ENCODE measurements at places on chromosomes 3 and 15. TPM values are rescaled to one million over a fixed set of nuclear protein-coding genes. Genes with fewer than 3 reads are reported as not detected.

- no peak overlapping the region for H3K27ac ChIP-seq
- H3K27me3 ChIP-seq = no peaks in the 10 kb centered on the region
- H3K36me3 ChIP-seq = no peaks in the 10 kb centered on the region
- no peak overlapping the region for H3K4me3 ChIP-seq
Measured at GRCh38 chr15:42152921-42153698, 3.3 kb downstream of the PLA2G4F start.

- H3K36me3 ChIP-seq = no peaks in the 10 kb centered on the region
- H3K27ac ChIP-seq = no peak overlapping the region
- H3K27me3 ChIP-seq = no peaks in the 10 kb centered on the region
- H3K4me3 ChIP-seq = no peak overlapping the region
Measured at GRCh38 chr15:91915576-91915975, 62.1 kb downstream of the SLCO3A1 start.

DNA sequence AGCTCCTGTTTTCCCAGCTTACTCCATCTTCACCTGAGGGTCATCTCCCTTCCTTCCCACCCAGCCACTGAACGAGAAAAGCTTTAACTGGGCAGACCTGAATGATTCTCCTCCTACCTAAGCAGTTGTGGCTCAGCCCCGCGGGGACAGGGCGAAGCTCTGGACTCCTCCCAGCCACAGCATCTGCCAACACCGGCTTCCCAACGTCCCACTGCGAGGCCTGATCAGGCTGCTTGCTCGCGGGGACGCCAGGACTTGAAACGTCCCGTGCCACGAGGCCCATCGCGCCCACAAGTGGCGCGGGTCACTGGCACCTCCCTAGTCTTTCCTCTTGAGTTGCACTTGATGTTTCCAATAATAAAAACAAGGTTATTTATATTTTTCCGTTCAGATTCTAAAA lies at the start of gene SPATA16:
Gene SPATA16, minus strand, starts transcription at position 250 of the 400 bp plus-strand sequence. CDS start 23,504 bp downstream, outside the sequence.
- H3K4me1 ChIP-seq = no peaks in the 10 kb centered on the region
- H3K27ac ChIP-seq = no peak within 1 kb of the TSS
- H3K4me3 ChIP-seq = no peak within 1 kb of the TSS
- no peaks in the 10 kb centered on the region for H3K27me3 ChIP-seq

DNA sequence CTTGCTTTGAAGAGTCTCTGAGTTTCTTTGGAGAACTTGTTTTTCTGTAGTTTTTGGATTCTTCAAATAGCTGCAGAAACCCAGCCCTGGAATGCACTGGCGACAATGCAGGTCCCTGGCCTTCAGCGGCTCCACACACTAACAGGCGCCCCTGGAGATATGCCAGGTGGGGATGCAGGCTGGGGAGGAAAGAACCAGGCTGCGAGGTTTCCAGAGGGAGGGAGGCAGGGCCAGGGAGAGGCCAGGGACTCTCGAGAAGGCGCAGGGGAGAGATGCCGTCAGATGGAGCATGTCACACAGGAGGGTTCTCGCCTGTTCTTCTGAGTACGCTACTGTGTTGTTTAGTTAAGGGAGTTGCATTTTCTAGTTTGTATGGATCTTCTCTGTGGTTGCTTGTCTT lies 283.1 kb downstream of the GABRG3 start:
- H3K4me1 ChIP-seq = no peaks in the 10 kb centered on the region
- H3K36me3 ChIP-seq = no peaks in the 10 kb centered on the region
- H3K27me3 ChIP-seq = no peaks in the 10 kb centered on the region
- no peak for DNase-seq

- no peaks in the 10 kb centered on the region for H3K27me3 ChIP-seq
- no peak overlapping the region for H3K27ac ChIP-seq
- H3K4me3 ChIP-seq = no peak overlapping the region
- no peak for DNase-seq
Measured at GRCh38 chr15:41778521-41778920, 4.2 kb downstream of the MAPKBP1 start.

DNA sequence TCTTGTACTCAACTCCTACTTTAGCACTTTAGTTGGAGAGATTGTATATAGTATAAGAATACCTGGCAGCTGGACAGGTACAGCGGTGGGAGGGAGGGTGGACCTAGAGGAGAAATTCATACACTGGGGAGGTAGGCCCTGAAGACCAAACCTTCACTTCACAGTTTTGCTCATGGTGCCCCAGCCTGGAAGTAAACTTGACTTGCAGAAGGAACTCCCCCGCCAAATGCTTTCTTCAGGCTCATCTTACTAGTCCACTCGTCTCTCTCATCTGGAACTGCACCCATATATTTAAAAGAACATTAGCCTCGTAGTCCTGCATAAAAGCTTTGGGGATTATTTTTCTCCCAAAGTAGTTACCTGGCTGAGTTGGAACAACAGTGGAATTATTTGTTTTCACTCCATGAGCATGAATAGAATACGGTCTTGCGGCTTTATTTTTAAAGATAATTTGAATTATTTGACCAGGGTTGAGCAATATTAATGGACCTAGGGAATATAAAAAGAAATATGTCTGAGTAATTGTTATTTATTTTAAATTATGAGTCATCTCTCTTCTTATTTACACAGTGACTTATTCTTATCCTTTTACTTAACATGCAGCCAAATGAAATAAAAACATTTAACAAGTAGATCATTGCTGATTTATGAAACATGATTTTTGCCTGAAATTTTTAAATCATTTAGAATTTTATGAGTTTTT lies 25.5 kb upstream of the CP start:
- no peak overlapping the region for H3K4me3 ChIP-seq
- no peaks in the 10 kb centered on the region for H3K36me3 ChIP-seq
- DNase-seq = no peak
- no peak overlapping the region for H3K27ac ChIP-seq

DNA sequence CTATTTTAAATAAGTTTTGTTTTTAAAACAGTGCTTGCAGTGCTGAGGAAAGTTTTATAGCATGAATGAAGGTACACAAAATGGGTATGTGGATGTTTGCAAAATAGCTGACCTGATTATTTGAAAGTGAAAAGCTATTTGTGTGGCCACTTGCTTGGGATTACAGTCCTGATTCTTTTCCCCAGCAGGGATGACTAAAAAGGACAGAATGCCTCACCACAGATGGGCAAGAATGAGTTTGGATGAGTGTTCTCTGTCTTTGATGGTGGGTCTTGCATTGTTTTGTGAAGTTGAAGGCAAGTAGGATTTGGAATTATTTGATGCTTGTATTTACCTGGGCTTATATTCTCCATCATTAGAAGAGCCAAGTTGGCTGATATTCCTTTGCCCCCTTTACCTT lies 48.8 kb upstream of the MEIS2 start:
- no peak overlapping the region for H3K27ac ChIP-seq
- H3K4me1 ChIP-seq = peaks cover 2% of the 10 kb centered on the region
- no peaks in the 10 kb centered on the region for H3K27me3 ChIP-seq
- no peak overlapping the region for H3K4me3 ChIP-seq
- no peak for DNase-seq

GRCh38 chr15:59933607-59934006 lies 70.5 kb upstream of the FOXB1 start:
- H3K4me1 ChIP-seq = no peaks in the 10 kb centered on the region
- H3K4me3 ChIP-seq = no peak overlapping the region
- no peaks in the 10 kb centered on the region for H3K27me3 ChIP-seq
- H3K36me3 ChIP-seq = no peaks in the 10 kb centered on the region
- no peak for DNase-seq

- no peaks in the 10 kb centered on the region for H3K27me3 ChIP-seq
- no peaks in the 10 kb centered on the region for H3K36me3 ChIP-seq
- H3K4me1 ChIP-seq = no peaks in the 10 kb centered on the region
- no peak overlapping the region for H3K27ac ChIP-seq
- DNase-seq = no peak
- H3K4me3 ChIP-seq = no peak overlapping the region
Measured at GRCh38 chr3:134105876-134106556, 76.3 kb upstream of the SLCO2A1 start.

DNA sequence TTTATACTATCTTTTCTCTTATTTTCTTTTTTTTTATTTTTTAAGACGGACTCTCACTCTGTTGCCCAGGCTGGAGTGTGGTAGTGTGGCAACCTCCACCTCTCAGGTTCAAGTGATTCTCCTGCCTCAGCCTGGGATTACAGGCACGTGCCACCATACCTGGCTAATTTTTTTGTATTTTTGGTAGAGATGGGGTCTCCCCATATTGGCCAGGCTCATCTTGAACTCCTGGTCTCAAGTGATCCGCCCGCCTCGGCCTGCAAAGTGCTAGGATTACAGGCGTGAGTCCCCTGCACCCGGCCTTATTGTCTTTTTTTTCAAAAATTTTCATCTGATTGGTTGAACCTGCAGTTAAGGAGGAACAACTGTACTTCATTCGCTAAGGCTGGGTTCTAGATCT lies 21.8 kb downstream of the ABHD2 start:
- H3K27me3 ChIP-seq = no peaks in the 10 kb centered on the region
- H3K27ac ChIP-seq = no peak overlapping the region
- H3K4me1 ChIP-seq = no peaks in the 10 kb centered on the region
- DNase-seq = no peak

DNA sequence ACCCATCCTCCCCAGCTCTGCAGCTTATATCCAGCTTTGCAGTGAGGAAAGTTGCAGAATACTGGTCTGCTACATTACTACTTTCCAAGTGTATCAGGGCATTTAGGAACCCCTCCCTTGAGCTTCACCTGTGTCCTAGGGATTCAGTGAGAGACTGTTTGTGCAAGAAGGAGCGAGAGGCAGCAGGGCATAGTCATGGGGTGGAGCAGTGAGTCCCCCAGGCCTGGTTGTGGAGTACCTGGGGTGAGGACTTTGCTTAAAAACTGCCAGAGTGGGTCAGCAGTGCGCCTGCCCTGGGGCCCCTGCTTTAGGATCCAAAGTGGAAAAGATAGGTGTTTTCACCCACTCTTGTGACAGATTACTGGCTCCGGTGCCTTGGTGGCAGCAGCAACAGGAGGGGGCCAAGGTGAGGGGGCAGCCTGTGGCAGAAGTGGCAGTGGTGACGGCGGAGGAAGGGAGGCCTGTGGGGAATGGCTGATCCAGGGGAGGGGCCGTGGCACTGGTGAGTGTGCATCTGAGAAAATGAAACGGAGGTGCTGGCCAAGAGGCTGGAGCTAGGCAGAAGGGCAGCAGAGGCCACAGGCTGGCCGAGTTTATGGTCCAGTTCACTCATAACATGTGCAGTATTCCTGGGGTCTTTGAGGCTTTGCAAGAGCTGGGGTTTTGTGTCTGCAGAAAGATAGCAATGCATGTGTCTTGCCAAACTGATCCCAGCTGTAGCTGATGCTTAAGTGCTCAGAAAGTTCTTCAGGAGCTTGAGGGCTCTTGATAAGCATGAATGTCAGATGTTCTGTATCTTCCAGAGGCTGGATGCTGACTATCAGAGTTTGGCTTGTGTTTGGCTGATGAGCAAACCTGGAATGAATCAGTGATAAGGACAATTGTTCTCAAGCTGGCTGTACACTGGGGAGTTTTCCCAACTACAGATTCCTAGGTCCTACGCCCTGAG lies 43.4 kb downstream of the GOLGA6A start:
- H3K27me3 ChIP-seq = no peaks in the 10 kb centered on the region
- DNase-seq = peak; percentile 31
- no peak overlapping the region for H3K27ac ChIP-seq
- no peak overlapping the region for H3K4me3 ChIP-seq
- no peaks in the 10 kb centered on the region for H3K4me1 ChIP-seq

Gene BBX
- 37.6 TPM for total RNA-seq

Gene HEG1
- 24.9 TPM for total RNA-seq

Gene FANCD2OS
- not detected for total RNA-seq

Gene MUC4
- total RNA-seq = 0.35 TPM

Measured in endodermal cell (in vitro differentiated cells).